ENCODE measurements at places on chromosomes 12 and 14. TPM values are rescaled to one million over a fixed set of nuclear protein-coding genes. Genes with fewer than 3 reads are reported as not detected.
A peak's percentile ranks its signal among the peaks of the same experiment; 100 is the strongest.

DNA sequence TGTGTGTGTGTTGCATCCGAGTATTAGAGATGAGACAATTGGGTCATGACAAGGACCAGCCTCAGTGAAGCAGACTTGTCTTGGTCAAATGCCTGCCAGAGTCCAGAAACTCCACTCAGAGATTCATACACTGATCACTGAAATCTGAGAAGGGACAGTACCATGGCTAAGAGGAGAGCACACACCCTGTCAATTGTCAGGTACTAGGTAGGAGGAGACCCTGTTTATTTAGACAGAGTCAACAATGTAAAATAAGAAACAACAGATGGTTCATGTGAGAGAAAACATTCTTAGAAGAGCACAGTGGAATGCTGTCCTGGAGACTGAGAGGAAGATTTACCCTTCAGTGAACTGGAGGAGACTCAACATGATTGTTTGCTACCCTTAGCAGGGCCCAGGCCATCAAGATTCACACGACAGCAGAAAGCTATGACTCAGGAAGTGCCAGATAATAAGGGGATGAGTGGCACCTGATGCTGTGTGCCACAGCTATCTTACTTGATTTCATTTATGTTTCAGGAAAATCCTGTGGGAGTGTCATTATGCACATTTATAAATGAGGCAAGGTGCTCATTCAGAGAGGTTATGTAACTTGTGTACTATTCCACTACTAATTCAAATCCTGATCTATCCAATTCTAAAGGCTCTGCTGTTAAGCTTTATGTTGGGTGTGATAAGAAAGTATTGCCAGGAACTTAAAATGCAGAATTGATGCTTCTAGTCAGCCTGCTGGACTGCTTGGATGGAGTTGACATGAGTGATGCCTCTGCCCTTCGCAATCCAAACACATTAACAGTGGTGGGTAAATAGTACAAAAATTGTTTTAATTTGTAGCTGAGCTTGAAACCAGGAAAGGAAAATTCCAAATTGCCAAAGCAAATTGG, 136.6 kb upstream of the NEDD1 start:
- DNase-seq = no peak

DNA sequence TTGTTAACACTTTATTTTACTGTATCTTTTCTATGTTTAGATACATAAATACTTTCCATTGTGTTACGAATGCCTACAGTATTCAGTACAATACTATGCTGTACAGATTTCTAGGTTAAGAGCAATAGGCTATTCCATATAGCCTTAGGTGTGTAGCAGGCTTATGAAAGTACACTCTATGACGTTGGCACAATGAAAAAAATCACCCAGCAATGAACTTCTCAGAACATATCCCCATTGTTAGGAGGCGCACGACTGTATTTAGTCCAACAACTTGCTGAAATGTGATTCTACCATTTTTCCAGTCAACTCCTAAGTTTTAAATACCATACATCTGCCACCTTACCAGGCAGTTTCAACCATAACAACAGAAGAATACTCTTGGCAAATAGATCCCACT, 1.8 kb downstream of the PARP11 start:
- DNase-seq = no peak

GRCh38 chr14:35155962-35156361, 33.6 kb downstream of the PRORP start:
- no peak for DNase-seq

GRCh38 chr12:5072311-5072710, 28.6 kb downstream of the KCNA5 start:
- no peak for DNase-seq

Gene SLC22A17
- 56.6 TPM for total RNA-seq

- DNase-seq = no peak
Observed at GRCh38 chr12:58811346-58811745, 109.0 kb downstream of the LRIG3 start.

DNA sequence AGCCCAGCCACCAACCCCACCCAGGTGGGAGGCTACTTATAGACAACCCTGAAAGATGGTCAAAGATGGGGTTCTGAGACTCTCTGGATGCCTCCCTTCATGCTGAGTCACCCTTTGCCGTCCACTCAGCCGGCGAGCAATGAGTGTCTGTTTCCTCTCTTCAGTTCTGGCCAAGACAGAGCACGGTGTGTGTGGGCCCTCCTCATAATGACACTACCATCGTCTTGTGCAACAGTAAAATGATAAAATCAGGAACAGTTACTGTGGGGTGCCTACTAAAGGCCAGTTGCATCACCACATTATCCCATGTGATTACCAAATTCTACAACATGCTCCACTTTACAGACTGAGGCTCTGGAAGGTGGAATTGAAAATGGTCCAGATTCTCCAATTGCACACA, 7.0 kb upstream of the BDKRB1 start:
- no peak for DNase-seq

GRCh38 chr14:84686550-84686949, 843.4 kb upstream of the FLRT2 start:
- no peak for DNase-seq

Gene LRRC9
- total RNA-seq = 11.0 TPM

- DNase-seq = no peak
Observed at GRCh38 chr14:61174441-61174891, 106.7 kb downstream of the TMEM30B start.

DNA sequence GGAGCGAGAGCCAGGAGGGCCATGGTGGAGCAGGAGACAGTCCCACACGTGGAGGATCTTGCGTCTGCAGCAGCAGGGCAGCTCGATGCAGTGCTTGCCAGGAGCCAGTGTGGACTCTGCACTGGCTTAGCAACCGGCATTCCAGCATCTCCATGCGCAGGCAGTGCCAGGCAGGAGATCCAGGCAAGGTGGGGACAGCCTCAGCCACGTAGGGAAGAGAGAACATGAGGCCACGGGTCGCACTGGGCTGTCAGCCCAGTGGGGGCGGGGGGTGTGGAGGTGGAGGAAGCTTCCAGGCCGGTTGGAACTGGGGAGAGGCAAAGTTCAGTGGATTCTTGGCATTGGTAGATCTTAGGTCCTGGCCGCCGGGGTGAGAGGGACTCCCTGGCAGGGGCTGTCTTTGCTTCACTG, 121.0 kb upstream of the EVL start:
- no peak for DNase-seq

DNA sequence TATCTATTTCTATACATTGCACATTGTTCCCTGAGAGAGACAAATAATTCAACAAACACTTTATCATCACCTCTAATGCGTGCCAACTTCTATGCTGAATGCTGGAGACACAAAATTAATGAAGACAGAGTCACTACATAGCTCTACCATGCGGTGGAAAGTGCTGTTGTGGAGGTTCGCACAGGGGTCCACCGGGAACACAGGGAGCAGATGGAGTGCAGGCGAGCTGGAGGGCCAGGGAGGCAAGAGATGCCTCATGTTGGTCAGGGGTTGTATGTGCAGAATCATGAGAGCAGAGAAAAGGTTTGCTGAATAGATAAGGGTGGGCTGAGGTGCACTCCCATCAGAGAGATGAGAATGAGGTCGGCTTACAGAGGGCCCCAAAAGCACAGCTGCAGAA, 25.2 kb downstream of the FAM234B start:
- DNase-seq = no peak

DNA sequence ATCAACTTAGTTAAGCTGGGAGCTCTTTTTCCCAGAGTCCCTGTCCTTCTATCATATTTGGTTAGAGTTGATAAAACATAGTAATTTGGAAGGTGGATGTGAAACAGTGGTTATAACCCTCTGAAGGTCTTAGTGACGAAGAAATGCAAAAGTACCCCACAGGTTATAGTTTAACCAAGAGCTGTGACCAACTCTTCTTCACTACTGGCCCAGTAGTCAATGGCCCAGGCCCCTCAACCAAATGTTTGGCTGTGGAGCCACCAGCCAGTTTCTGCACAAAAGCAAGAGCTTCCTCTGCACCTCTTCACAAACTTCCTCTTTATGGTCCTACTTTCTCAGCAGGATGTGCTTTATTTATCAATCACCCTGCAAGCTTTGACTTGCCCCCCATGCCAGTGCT, 132.6 kb downstream of the BMP4 start:
- no peak for DNase-seq

Gene ADAM21
- 13.7 TPM for total RNA-seq

DNA sequence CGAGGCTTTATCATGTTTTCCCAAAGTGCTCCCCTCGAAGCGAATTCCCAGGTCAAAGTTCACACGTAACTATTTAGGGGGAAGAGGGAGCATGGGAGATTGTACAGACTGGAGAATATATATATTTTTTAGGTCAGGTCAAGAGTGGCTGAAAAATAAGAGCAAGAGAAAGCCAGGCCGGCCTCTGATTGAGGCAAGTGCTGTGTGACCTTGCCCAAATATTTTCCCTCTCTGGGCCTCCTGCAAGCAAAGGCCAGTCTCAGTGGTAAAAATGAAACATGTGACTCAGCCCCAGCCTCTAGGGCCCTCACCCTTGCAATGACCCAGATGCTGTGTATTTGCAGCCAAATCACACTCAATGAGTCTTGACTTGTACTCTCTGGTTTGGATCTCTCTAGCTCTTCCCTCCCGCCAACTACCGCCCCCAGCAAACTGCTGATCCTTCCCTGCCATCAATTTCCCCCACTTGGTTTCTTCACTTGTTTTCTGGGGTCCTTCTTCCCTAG, 34.1 kb downstream of the SMUG1 start:
- no peak for DNase-seq

DNA sequence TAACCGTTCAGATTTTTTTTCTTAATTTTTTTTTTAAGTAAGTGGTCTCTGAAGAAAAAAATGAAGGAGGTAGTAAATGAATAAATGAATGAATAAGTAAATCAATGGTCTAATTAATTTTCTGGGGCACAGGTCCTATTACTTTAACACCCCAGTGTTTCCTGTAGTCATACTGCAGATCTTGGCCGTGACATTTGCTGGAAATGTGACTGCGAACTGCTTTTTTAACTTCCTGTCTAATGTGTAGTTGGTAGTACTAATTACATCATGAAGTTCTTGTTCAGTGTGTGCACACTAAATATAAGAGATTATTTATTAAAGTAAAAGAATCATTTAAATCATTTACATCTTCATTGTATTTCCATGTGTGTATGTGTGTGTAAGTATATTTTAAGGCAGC, 45.4 kb downstream of the AEBP2 start:
- no peak for DNase-seq

- no peak for DNase-seq
Observed at GRCh38 chr12:65935906-65936901, 111.9 kb downstream of the HMGA2 start.

DNA sequence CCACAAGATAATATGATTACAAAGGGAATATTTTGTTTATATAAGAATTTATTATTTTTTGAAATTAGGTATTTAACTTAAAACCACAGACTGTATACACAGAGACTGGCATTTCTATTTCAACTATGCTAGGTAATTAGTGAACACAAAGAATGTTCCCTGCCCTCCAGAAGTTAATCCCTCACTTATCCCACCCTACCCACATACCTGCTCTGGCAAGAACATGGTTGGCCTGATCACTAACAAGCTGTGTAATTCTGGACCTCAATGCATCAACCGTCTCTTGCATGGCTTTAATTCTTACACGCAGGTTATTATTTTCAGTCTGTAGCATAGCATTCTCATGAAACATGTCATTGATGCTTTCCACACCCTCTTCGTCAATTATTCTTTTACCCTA, 85.9 kb downstream of the KIF21A start:
- DNase-seq = no peak

Gene CCDC184
- total RNA-seq = 6.9 TPM

- no peak for DNase-seq
Observed at GRCh38 chr14:49923442-49923841, 30.6 kb downstream of the ARF6 start.

Gene ALDH1L2
- total RNA-seq = 2.3 TPM

DNA sequence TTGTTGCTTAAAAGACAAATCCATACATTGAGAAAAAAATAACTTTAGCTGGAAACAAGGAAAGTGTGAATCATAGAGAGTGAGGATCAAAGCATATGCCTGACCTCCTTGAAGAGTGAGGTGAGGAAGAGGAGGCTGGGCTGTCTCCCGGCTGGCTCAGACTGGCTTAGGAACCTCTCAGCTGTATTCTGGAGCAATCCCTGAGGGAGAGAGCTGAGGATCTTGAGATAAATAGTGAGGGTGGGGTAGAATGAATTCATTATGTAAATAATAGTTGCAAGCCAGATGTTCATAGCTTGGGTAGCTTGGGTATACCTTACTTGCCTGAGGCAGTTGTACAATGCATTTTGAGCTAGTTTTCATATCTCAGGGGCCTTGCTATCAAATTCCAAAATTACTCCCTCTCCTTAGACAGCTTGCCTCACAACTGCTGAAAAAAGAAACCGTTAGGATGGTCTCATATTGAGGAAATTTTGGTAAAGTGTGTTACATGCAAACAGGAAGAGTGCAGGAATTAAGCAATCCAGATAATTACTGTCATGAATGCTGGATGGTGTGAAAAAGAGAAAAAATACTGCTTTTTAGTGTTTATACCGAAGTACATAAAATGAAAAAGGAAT, 30.5 kb upstream of the SLC15A5 start:
- DNase-seq = no peak

Gene POU6F1
- 7.6 TPM for total RNA-seq

- DNase-seq = peak; percentile 51
Observed at GRCh38 chr14:75418850-75419768, 8.7 kb upstream of the JDP2 start.

Gene SYCP3
- total RNA-seq = 69.4 TPM

GRCh38 chr12:85191-85666, 18.7 kb downstream of the IQSEC3 start:
- DNase-seq = no peak

DNA sequence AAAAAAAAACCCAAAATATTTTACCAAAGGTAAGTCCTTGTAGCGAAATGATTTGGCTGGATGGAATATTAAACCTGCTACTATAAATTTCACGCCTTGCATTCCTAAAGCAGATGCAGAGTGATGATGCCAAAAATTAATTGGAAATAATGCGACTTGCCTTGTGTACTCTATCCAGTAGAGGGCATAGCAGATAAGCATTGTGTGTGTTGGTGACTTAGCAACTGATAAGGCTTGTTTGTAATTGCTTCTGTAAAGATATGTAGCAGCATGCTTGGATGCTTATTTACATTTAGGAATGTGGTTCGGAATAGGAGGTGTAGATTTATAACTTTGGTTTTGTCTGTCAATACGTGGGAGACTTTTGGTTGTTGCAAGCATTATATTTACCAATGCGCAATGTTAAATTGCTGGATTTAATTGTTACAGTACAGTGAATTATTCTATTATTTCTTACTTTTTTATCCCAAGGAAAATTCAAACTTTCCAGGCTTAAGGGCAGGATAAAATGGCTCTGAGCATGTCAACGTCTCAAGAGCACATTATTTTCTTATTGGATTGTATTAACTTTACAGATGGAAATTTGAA, 80.5 kb downstream of the TMEM260 start:
- DNase-seq = no peak

GRCh38 chr14:73613046-73613383, 698 bp downstream of the ACOT6 start:
- peak; percentile 43 for DNase-seq

DNA sequence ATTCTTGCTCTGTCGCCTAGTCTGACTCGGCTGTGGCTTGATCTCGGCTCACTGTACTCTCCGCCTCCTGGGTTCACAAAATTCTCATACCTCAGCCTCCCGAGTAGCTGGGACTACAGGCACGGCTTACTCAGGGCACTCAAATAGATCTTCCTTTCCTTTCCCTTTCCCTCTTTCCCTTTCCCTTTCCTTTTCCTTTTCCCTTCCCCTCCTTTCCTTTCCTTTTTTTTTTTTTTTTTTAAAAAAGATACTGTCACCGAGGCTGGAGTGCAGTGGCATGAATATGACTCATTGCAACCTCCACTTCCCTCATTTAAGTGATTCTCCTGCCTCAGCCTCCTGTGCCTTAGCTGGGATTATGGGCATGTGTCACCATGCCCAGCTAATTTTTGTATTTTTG, 86.0 kb downstream of the AEBP2 start:
- no peak for DNase-seq

Gene NKX2-1
- 0.79 TPM for total RNA-seq
